ENCODE measurements at places on chromosomes 3 and 15.

GRCh38 chr3:180926526-180926925 lies 14.1 kb downstream of the FXR1 start:
- no peak for DNase-seq

DNA sequence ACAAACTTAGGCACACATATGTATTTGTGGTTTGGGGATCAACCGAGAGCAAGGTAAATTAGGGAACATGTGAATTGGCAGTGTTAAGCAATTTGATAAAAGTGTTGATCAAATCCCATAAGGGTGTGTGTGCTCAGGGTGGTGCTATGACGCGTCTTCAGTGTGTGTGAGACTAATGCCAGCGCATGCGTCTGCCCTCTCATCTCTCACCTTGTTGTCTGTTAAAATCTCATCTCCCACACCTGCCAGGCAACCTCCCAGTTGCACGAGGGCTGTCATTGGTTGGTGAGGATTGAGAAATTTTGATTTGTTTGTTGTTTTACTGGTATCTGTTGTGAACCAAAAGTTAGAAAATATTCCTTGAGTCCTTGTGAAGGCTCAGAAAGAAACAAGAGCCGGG lies 137.2 kb upstream of the ICE2 start:
- DNase-seq: no peak

- no peak for DNase-seq
Observed at GRCh38 chr15:92840149-92840548, 60.0 kb upstream of the CHD2 start.

- DNase-seq: no peak
Observed at GRCh38 chr3:53819163-53819868, 26.9 kb downstream of the CHDH start.

GRCh38 chr3:172622916-172623700 lies 87.8 kb downstream of the NCEH1 start:
- no peak for DNase-seq
